ENCODE measurements at places on chromosomes 5 and 9.

DNA sequence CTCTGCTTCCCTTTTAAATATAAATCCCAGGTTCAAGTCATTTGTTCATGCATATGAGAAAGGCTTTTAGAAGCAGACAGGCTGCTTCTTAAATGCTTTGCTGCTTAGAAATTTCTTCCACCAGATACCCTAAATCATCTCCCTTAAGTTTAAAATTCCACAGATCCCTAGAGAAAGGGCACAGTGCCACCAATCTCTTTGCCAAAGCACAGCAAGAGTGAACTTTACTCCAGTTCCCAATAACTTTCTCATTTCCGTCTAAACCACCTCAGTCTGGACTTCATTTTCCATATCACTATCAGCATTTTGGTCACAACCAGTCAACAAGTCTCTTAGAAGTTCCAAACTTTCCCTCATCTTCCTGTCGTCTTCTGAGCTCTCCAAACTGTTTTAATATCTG lies 679.8 kb upstream of the FTMT start:
- no peak for DNase-seq

DNA sequence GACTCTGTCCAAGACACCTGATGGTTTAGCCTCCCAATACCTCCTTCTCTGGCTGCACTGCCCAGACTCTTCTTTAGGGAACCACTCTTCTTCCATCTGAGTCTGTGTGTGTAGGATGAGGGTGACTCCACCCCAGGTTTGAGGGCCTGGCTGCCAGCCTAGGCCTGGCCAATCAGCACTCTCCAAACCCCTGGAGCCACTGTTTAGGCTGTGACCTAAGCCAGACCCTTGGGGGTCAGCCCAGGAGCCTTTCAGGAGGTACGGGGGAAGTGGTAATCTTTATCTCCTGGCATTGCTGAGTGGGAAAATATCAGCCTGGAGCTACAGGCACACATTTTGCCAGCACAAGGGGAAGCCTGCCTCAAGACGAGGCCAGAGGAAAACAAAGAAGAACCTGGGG lies 6.2 kb upstream of the ERGIC1 start:
- no peak for DNase-seq

DNA sequence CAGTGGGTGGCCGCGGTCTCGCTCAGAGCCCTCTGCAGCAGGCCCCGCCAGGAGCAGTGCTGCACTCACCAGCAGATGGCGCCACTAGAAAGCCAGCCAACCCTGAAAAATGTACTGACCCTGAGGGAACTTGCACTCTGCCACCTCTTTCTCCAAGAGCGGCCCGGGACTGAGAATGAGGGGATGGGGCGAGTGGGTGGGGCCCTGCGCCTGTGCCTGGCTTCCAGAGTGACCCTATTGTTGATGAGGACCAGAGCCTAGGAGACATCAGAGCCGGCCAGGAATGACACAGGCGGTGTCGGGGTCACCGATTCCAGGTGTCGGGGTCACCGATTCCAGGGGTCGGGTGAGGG lies 2.9 kb upstream of the IL17B start:
- DNase-seq: peak; percentile 91

- DNase-seq: peak; percentile 11
Observed at GRCh38 chr5:37005946-37006540, 129.5 kb downstream of the NIPBL start.

GRCh38 chr5:149012350-149012749 lies 50.5 kb downstream of the SH3TC2 start:
- no peak for DNase-seq

GRCh38 chr9:135211524-135211890 lies 124.0 kb downstream of the OLFM1 start:
- no peak for DNase-seq

GRCh38 chr5:40796487-40796889 lies 1.7 kb downstream of the PRKAA1 start:
- peak; percentile 19 for DNase-seq

DNA sequence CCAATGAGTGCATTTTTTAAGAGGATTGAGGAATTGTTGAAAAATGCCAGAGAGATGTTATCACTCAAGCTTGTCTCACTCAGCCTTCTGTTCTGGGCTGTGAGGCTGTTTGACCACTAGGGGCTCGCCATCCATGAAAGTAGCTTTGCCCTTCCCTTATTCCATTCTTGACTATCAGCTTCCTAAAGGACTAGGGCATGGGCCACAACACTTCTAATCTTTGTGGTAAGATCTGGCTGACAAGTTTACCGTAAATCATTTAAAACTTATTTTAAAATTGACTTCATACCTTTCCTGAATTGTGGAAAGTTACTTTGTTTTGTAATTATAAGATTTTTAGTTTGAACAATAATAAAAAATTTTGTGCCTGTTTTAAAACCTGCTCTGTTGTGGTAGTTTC lies 49.5 kb downstream of the TJP2 start:
- peak; percentile 77 for DNase-seq

Measured in AG08396 (cell line).